Spleen (tissue), 13 donors: ENCODE measurements at places on chromosomes 7 and 10.

- no peak for DNase-seq
These were observed 715.5 kb downstream of the SORCS3 start for GRCh38 chr10:105356626-105357025.

DNA sequence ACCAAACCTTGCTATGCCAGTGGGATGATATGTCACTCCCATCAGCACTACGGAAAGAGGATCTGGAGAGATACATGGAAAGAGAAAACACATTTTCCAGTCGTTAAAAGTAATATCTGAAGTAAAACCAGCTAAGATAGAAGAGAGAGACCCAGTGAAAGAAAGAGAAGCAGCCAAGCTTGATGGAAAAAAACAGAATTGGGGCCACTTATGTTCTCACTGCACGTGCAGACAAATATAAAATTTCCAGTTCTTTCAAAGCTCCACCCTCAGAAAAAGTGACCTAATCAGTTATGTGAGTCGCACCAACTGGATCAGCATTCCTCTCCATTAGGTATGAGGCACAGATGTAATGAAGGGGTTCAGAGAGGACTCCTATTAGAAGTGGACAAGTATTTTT lies 266.1 kb downstream of the MTERF1 start:
- no peak for DNase-seq

- no peak for DNase-seq
These were observed 184.0 kb upstream of the ADO start for GRCh38 chr10:62620491-62620890.

DNA sequence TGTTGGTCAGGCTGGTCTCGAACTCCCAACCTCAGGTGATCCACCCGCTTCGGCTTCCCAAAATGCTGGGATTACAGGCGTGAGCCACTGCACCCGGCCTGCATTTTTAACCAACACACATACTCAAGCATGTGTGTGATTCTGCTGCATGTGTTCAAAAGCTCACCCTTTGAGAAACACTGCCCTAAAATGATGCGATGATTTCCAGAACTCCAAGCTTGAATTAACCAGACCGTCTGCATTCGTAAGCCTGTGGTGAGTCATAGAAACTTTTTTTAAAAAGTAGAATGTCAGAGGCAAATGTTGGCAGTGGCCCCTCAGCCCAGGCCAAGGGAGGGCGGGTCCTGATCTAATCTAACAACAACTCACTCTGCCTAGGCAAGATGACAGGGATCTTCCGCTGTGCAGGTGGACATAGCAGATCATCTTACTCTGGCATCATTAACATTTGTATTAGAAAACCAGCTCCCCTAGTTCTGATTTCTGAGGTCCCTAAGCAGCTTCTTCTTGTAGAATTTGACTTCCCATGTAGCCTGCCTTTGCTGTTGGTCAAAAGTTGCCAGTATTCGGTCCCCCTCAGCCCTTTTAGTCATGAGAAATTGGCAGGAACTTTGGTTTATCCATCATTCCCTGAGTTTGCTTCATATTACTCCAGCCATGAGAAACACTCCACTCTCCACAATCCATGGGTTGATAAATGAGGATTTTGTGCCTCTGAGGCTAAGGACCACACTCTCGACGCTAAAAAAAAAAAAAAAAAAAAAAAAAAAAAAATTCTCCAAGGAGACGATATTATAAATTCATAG lies 190.4 kb downstream of the SKIDA1 start:
- DNase-seq = peak; percentile 42

DNA sequence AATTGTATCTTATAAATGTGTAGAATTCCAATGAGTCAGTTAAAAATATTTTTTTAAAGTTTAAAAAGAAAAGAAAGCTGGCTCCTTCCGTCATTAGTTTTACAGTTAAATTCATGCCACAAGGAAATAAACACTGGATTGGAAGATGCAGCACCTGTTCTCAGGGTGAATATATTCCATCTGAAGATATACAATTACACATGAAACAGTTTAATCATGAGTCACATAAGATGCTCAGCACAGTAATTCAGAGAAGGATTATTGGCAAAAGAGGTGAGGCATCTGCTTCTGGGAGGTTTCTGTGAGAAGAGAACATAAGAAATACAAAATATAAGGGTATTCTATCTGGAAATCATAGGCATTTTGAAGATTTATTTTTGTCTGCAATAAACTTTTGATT lies 376.5 kb upstream of the SORCS1 start:
- DNase-seq = no peak

- DNase-seq = no peak
These were observed 220.0 kb downstream of the AGMO start for GRCh38 chr7:15341817-15342216.

DNA sequence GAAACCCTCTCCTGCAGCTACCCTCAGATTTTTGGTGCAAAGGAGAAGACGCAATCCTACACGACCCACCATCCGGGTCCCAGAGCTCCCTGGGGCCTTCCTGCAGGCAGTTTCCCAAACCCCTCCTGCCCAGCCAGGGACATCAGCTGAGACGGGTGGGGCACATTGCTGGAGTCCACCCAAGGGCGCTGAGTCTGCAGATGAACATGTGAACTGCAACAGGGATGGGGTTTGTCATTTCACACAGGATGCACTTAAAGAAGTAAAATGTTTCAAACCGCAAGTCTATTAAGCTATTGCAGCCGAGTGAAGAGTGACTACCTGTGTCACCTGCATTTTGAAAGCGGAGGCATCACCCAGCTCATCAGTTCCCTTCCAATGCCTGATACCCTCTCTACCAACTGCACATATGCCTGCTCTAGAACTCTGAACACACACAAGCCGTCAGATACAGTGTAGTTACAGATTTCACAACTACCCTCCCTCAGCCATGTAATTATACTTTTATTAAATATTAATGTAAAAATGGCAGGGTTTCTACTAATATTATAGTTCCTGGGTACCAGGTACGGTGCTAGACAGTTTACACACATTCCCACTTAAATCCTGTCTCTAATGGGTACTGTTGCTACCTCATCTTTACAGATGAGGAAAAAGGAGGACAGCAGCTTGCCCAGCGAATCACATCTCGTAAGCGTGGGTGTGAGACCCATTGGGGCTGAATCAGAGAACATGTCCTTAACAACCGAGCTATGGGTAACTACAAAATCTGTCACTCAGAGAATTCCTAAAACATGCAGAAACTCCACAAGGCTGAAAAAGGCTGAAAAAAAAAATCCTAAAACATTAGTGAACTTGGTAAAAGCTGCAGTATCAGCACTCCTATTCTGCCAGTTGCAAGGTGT lies 71.2 kb downstream of the GRB10 start:
- no peak for DNase-seq

GRCh38 chr10:44513591-44513990 lies 128.7 kb upstream of the CXCL12 start:
- DNase-seq = no peak
